ENCODE measurements at places on chromosomes 7 and 10. TPM values are rescaled to one million over a fixed set of nuclear protein-coding genes. Genes with fewer than 3 reads are reported as not detected.
A peak's percentile ranks its signal among the peaks of the same experiment; 100 is the strongest.

The THAP5 gene
- 39.4 TPM for total RNA-seq

The CTNNA3 gene
- total RNA-seq = not detected

The NPY gene
- 34.4 TPM for total RNA-seq

The ACTA2 gene
- 78.4 TPM for total RNA-seq

- H3K27me3 ChIP-seq = no peaks in the 10 kb centered on the region
- H3K4me1 ChIP-seq = peaks cover 34% of the 10 kb centered on the region
- DNase-seq = no peak
- H3K4me3 ChIP-seq = no peak overlapping the region
These were observed 296.7 kb upstream of the KLF6 start for GRCh38 chr10:4081685-4082111.

DNA sequence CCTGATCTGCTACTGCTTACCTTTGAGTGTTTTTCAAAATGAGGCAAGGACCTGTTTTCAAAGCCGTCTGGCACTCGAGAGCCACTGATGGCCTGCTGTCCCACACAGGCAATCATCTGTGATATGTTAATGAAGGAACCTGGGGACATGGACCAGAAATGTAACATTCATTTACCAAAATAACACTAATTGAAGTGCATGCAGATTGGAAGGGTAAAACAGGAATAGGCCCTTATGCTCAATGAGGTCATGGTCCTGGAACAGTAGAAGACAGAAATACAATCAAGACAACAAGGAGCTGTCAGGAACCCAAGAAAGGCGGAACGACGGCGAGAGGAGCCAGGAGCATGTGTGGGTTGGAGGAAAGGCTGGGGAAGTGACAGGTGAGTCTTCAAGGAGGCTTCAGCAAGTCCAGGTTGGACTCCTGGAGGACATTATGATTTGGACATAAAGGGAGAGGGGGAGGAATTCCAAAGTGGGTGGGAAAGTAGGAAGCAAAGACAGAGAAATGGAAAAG, 28.3 kb downstream of the POLR3A start:
- H3K27ac ChIP-seq = no peak overlapping the region
- no peak overlapping the region for H3K4me3 ChIP-seq
- no peaks in the 10 kb centered on the region for H3K27me3 ChIP-seq
- H3K36me3 ChIP-seq = peaks cover 66% of the 10 kb centered on the region

DNA sequence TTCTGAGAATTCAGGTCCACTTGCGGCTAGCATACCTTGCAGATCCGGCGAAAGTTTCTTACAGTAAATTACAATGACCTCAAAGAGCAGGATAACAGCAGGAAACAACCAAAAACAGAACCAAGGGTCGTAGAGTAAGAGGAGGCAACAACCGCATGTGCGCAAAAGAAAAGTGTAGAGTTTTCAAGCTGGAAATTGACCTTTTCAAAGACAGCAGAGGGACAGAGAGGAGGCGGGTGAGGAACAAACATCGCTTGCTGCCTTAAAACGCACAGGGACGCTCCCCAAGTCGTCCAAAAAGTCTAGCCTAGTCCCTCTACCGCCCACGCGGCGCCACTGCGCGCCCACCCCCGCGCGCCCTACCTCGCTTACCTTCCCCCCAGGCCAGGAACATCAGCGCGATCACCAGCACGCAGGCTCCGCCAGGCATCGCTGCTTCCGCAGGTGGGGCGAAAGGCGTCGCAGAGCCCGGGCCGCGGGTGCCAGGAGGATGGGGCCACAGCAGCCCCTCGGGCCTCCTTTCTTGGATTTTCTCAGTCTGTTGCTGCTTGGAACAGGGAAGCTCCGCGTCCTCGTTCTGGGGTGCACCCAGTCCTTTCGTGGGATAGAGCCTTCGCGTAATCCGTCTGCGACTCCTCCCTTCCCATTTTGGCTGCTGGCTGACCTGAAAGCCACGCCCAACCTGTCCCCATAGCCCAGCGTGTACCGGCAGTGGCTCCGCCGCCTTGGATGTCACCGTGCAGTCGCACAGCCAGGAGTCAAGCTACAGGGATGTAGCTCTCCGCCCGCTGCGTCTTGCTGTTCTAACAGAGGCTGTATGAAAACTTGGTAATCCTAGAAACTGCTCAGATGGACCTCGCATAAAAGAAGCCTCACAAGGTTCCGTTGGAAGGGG, at the start of gene VWDE:
Gene VWDE, minus strand, starts transcription at position 579 of the 895 bp plus-strand sequence. Its CDS starts 149 bp downstream, at position 430.
- H3K4me3 ChIP-seq = peak within 1 kb of the TSS; percentile 40
- no peaks in the 10 kb centered on the region for H3K4me1 ChIP-seq
- no peak within 1 kb of the TSS for H3K27ac ChIP-seq
- peak; percentile 16 for DNase-seq
- peaks cover 8% of the 10 kb centered on the region for H3K27me3 ChIP-seq

DNA sequence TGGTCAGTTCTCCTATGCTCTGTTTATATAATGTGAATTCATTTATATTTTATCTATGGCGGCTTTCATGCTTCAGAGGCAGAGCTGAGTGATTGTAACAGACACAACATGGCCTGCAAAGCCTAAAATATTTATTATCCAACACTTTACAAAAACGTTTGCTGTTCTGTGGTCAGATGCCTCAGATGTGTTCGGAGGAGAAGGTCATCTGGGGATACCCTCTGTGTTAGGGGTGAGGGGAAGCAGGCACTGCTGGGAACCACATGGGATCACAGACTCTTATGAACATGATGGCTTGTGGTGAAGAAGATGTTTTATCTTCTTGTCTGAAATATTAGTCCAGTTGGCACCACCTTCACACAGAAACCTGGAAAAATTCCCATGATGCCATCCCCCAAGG, 203.4 kb downstream of the PHTF2 start:
- H3K27me3 ChIP-seq = no peaks in the 10 kb centered on the region
- H3K4me3 ChIP-seq = no peak overlapping the region
- no peaks in the 10 kb centered on the region for H3K4me1 ChIP-seq
- no peak overlapping the region for H3K27ac ChIP-seq
- no peaks in the 10 kb centered on the region for H3K36me3 ChIP-seq

- no peaks in the 10 kb centered on the region for H3K36me3 ChIP-seq
- no peaks in the 10 kb centered on the region for H3K27me3 ChIP-seq
- H3K4me1 ChIP-seq = no peaks in the 10 kb centered on the region
These were observed 73.2 kb downstream of the LMBR1 start for GRCh38 chr7:156819733-156820295.

DNA sequence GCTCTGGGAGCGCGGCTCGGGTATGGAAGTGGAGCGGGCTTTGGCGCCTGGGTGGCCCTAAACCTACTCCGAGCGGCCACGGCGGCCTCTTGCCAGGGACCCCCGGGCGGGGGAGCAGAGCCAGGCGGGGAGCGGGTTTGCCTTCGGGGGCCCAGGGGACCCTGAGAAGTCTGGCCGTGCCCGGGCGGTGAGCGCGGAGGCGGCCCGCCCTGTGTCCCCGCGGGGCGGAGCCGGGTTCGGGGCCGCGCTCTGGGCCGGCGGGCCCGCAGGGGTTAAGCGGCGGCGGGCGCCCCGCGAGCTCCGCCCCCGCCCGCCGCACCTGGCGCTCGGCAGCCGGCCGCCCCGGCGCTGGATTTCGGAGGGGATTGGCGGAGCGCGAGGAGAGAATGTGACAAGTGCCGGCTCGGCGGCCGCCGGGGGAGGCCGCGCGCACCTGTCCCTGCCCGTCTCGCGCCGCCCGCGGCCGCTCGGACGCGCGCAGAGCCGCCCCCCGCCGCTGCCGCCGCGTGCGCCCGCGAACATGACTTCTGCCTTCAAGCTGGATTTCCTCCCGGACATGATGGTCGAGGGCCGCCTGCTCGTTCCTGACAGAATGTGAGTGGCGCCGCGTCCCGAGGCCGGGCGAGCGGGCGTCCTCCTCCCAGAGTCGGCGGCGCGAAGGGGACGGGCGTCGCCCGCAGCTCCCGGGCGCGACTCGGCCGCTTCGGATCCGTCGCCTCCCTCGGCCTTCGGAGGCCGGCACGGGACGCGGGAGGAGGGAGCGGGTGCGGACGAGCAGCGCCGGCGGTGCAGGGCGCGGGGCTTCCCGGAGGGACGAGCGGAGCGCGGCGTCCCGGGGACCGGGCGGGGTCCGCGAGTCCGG, at the start of gene CELF2:
Gene CELF2, plus strand, starts transcription at position 303 of the 862 bp plus-strand sequence. Its CDS starts 218 bp downstream, at position 521.
- peaks cover 98% of the 10 kb centered on the region for H3K27me3 ChIP-seq
- no peak within 1 kb of the TSS for H3K27ac ChIP-seq
- no peaks in the 10 kb centered on the region for H3K4me1 ChIP-seq
- no peak for DNase-seq
- no peaks in the 10 kb centered on the region for H3K36me3 ChIP-seq

DNA sequence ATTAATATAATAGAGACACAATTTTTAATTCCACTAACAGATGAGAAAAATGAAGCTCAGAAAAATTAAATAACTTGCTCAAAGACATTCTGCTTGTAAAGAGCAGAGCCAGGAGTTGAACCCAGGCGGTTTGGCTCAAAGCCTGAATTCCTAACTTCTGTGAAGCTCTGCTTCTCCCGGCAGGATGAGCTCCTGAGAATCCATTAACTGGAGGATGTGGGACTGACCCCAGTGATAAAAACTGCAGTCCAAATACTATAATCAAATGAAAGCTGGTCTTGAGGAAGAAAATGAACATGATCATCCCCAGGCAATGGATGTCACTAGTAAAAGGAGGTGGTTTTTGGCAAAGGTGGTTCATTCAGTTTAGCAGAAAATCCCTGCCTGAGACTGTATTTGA, 898.2 kb downstream of the CCSER2 start:
- no peaks in the 10 kb centered on the region for H3K4me1 ChIP-seq
- no peaks in the 10 kb centered on the region for H3K36me3 ChIP-seq
- H3K27ac ChIP-seq = no peak overlapping the region
- H3K4me3 ChIP-seq = no peak overlapping the region
- no peak for DNase-seq
- no peaks in the 10 kb centered on the region for H3K27me3 ChIP-seq

Data from A673 (cell line).